ENCODE measurements at places on chromosomes 5 and 9.

GRCh38 chr5:102857076-102857818 is 102.1 kb downstream of the PAM start:
- DNase-seq: peak; percentile 27

DNA sequence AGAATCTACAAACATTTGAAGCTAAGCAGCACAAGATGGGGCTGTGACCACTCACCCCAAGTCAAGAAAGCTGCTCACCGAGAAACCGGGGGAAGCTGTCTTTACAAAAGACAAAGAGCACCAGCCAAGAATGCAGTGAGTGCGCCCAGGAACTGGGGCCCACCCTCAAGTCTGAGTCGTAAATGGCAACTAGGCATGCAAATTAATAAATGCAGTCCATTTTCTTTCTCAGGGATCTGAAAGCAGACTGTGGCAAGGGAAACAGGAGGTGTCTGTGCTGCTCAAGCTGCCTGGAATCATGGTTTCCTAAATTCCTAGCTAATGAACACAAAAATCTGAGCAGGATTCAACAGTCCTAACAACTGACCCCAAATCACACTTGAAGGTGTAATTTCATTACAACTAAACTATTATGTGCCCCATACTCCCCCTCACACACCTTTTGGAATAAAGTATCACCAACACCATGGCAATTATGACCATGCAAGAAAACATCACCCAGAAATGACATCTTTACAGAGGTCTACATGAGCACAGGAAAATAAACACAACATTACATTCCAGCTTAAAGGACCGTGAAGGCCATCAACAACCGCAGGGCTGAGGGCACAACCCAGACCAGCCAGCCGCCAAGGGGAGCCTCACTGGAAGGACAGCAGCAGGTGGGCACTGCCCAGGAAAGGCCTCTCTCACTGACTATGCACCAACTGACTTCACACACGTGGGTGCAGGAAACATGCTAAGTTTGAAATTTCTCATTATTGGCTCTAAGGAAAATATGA is 17.6 kb downstream of the NSUN2 start:
- no peak for DNase-seq

DNA sequence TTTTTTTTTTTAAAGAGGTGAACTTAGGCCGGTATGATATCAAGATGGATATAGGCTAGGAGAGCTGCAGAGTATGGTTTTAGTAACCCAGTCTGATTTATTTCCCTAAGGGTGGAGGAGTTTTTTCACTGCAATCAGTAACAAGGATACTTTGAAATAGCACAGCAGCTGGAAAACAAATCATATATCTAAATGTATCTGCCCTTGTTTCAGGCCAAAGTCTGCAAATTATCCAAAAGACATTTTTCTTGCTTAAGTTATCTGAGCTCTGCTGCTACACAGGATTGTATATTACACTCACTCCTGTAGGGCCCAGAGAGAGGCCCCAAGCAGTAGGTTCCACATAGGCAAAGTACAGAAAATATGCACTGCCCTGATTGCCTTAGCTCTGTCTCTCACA is 222.4 kb downstream of the NTRK2 start:
- no peak for DNase-seq

DNA sequence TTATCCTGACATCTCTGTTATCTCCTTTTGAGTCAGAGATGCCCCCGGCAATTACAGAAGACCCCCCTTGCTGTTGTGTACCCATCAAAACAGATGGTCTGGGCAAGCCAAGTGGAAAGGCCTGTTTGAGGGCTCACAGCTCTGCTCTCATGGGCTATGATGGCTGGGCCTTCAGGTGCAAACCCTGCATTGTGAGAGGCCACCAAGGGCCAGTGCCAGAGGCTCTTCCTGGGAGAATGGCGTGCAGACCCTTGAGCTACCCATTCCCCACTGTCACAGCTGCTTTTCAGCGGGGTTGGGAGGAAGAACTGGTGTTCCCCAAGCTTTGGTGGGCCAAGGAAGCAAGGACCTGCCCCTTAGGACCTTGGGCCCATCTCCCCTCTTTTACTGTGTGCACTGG is 174.7 kb upstream of the PPP1R26 start:
- no peak for DNase-seq

- DNase-seq: no peak
Observed at GRCh38 chr5:171773106-171773505, 12.5 kb upstream of the SMIM23 start.

- DNase-seq: no peak
Observed at GRCh38 chr5:123090661-123091297, 1.7 kb downstream of the PRDM6 start.

All from fibroblast of the conjunctiva (primary cell).